ENCODE measurements at places on chromosomes 5 and 9.

DNA sequence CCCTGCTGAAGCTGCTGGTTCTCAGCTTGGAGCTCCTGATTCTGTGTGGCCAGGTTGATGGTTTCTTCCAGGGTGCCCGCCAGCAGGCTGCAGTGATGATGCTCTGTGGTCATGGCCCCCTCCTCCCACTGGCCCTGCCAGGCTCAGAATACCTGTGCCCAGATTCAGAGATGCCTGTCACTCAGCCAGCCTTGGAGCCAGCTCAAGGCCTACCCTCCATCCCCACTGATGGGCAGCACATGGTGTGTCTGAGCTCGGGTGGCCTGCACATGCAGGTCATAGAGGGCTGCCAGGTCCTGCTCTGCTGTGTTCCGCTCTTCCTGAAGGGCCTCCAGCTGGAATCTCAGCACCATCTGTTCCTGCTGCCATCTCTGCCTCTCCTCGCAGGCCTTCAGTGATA, 5.4 kb downstream of the SLC35A4 start:
- DNase-seq = no peak

- DNase-seq = no peak
Measured at GRCh38 chr9:114954956-114955582, 24.7 kb upstream of the TNFSF8 start.

DNA sequence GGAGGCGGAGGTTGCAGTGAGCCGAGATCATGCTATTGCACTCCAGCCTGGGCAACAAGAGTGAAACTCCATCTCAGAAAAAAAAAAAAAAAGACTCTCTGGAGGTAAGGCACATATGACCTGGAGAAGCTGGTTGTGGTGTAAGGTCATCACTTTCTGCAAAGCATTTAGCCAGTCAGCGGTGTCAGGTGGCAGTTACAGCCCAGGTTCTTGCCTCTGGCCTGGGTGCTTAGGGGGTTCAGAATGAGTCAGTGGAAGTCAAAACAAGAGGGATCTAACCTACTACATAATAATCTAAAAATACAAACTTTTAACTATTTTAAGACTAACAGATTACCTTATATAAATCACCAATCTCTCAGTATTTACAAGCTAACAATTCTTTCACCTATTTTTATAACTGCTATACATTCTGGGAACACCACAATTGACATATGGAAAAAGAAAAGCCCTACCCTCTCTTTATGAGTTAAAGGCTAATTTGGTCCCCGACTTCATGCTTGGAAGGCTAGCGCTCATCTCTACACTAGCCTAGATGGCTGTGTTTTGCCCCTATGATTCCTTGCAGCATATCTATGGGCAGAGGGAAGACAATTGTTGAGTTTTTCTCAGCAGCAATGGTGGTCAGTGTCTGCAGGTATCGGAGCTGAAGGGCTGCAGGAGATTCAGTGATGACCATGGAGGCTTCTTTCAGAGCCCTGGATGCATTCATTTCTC, 29.2 kb downstream of the STOM start:
- DNase-seq = no peak

GRCh38 chr5:98349251-98349989, 424.0 kb upstream of the RGMB start:
- no peak for DNase-seq

DNA sequence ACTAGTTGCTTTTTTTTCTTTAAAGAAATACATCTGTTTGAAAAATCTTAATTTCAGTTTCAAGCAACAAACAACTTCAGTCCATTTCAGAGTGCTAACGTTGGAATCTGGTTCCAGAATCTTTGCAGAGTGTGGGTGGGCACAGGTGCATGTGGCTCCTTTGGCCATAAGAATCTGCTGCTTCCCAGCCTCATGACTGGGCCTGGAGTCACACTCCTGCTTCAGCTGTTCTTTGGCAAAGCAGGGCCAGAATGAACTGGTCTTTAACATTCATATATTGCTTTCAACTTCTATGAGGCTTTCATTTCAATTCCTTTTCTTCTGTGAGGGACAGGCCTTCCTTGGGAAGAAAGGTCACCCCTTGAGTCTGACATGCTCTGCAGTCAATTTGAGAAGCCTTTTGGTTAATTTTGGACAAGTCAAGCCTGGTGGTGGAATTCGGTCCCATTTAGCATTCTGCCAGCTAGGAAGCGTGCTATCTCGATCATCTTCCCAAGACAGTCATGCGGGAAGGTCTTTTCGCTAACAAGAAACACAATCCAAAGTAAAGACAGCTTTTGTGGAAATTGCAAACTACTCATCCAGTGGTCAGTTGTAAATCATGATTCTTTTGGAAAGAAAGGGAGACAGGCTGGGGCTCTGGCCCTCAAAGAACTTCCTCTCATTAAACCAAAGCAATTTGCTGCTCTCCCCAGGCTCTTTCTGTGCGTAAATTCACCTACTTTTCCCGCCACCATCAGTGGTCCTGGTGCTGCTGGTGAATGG, 55.2 kb downstream of the SLC1A3 start:
- no peak for DNase-seq

DNA sequence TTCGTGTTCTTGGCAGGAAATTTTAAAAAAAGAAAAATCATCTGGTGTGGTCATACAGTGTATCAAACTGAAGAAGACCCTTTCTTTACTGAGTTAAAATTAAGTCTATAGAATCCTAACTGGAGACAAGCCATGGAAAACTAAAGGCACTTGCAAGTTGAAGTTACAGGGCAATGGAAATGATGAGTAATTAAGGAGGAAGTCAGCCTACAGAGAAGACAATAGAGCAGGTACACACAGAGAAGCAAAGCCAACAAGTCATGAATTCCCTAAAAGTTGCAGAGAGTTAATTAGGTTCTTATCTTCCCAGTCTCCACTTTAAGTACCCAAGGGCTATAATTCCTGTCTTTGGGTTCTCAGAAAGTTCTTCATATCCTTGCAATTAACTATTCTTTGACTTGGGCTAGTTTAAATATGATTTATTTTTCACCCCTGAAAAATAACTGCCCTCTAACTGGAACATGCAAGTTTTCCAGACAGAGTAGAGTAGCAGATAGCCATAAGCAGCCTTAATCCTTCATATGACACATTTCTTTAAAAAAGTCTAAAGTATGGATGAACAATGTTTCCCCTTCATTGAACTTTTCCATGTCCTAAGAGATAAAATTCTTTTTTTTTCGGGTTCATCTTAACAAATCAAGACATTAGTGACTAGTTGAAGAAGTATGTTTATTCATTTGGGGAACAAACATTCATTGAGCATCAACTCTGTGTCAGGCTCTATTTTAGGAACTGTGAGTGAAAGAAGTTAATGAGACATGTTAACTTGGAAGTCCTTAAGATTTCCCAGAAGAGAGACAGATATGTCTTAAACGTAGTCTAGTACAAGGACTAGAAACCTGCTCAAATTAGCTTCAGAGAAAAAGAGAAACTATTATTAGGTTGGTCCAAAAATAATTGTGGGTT, 5.2 kb upstream of the ITGA2 start:
- DNase-seq = no peak

DNA sequence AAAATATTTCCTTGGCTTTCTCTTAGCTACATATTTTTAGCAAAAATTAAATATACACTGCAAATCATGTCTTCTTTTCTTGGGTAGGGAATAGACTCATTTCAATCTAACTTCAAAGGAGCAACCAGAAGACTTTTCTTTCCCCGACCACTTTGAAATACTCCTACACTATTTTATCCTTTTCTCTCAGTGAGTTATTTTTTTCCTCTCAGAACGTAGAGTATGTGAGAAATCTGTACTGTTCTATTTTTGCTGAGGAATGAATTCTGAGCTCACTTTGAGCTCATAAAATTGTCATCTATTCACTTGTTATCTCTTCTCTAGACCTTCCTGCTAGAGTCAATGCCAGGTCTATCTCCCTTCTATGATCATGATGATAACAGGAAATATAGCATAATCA, 22.2 kb upstream of the DAPK1 start:
- no peak for DNase-seq

GRCh38 chr9:99820685-99821395, 845 bp upstream of the NR4A3 start:
- DNase-seq = no peak

DNA sequence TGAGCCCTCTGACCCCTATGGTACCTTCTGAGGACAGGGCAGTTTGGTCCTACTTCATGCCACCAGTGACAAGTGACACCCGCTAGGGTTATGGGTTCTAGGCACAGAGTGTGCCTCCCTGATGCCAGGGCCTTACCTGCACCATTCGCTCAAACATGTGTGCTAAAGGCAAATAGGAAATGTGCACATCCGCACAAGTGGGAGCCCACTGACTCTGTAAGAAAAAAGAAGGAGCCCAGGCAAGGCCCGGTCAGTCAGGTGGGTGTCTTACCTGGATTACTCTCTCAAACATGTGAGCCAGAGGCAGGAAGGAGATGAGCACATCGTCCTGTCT, 29.1 kb upstream of the MEIKIN start:
- no peak for DNase-seq

GRCh38 chr5:118698774-118699173, 289.6 kb downstream of the DTWD2 start:
- no peak for DNase-seq

- DNase-seq = no peak
Measured at GRCh38 chr9:113237026-113237425, 15.7 kb downstream of the SLC31A1 start.

GRCh38 chr5:153584126-153584959, 93.9 kb downstream of the GRIA1 start:
- no peak for DNase-seq

DNA sequence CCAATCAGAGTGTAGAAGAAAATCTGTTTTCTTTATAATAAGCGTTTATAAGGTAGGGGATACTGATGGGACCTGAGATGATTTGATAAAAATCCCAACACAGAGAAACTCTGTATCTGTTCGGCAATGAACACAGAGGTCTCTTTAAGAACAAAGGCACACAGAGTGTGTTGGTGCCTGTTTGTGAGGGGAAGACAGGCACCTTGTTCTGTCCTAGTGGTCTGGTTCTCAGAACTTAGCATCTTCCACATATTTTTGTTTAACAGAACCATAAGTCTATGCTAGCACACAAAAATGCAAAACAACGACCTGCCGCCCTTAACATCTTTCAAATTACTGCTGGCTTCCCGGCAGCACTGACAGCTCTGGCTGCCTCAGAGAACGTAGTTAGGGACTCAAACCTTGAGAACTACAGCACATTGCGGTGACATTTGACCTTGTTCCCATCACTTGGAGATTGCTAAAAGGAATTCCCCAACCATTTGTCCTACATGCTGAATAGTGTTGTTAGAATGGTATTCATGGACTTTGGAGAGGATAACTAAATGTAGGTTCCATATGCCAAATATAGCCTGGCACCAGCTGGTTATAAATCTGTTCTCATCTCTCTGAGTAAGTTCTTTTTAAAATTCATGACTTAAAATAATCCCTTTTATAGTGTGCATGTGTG, 871.7 kb upstream of the TYRP1 start:
- DNase-seq = no peak

- no peak for DNase-seq
Measured at GRCh38 chr5:141779503-141779973, 97.5 kb upstream of the ARAP3 start.
